ENCODE measurements at places on chromosomes 12 and 14. TPM values are rescaled to one million over a fixed set of nuclear protein-coding genes. Genes with fewer than 3 reads are reported as not detected.
A peak's percentile ranks its signal among the peaks of the same experiment; 100 is the strongest.

Gene ADAM21
- total RNA-seq, result 0.66 TPM

Gene BRAP
- 19.0 TPM for total RNA-seq

- DNase-seq, result no peak
These were observed 3.7 kb upstream of the SLC35F4 start for GRCh38 chr14:57869617-57870016.

GRCh38 chr12:120142231-120142877 is 25.8 kb upstream of the RAB35 start:
- DNase-seq, result peak; percentile 15

- DNase-seq, result peak; percentile 44
These were observed 25.3 kb downstream of the C12orf75 start for GRCh38 chr12:105355752-105356151.

DNA sequence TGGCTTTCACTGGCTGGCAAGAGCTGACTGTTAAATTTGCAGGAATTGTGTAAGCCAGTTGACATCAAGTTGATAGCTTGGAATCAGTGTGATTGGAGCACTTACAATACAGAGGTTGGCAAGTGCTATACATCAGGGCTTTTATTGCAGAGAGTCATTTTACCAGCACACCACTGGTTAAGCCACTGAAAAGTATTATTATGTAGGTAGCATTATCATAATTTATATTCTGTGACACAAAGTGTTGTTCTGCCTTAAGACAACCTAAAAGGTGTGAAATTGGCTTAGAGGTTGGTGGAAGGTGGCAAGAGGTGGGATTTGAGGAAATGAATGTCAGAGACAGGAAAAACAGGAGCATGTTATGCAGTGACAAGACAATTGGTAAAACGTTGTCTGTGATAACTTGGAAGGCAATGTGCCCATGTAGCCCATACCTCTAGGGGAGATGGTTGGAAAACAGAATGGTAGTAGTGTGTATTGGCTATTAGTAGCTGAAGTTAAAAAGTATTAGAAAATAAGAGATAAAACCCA is 172.9 kb upstream of the PRICKLE1 start:
- DNase-seq, result no peak

DNA sequence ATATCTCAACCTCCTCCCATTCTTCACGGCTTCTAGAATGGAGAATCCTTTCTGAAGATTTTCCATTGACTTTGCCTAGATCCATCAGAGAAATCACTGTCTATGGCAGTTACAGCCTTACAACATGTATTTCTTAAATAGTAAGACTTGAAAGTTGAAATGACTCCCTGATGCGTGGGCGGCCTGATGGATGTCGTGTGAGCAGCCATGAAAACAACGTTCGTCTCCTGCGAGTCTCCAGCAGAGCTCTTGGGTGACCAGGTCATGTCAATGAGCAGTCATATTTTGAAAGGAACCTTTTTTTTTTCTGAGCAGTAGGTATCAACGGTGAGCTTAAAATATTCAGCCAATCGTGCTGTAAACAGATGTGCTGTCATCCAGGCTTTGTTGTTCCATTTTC is 139.9 kb upstream of the C14orf180 start:
- no peak for DNase-seq

GRCh38 chr12:46368138-46368537 is 4.4 kb downstream of the SLC38A2 start:
- DNase-seq, result no peak

DNA sequence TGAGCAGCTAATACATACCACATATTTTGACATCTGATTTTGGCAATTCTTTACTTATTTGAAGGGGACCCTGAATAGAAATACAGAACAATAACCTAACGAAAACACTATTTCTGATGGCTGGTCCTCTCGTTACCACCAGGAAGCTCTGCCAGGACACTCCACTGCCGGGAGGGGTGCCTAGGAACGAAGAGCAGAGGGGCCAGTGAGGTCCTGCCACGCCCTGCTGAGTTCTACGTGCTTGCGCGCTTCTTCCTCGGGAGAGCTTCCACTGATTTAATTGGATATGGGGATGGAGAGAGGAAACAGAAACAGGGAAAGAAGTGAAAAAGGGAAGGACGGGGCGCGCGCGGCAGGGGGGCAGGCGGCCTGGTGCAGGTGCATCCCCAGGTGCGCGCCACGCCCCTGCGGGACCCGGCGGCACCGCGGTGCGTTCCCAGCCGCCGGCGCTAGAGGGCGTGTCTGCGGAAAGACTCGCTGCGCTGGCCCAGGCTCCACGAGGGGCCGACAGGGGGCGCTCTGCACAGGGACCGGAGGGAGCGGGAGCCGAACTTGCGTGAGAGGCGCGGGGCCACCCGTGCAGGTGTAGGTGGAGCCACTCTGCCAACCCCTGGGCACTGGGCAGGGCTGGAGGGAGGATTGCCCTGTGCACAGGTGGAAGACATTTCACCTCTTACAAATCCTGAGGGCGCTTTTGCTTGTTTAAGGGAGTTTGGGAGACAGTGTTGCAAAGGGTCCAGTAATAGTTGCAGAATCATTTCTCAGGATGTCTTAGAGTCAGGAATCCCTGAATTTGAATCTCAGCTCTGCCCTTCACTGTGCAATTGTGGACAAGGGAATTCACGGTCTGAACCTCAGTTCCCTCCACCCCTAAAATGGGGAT is 986.3 kb upstream of the TMEM132C start:
- DNase-seq, result no peak

GRCh38 chr14:66401449-66402095 is 84.6 kb upstream of the CCDC196 start:
- DNase-seq, result peak; percentile 4
